ENCODE measurements at places on chromosomes 1 and 21. TPM values are rescaled to one million over a fixed set of nuclear protein-coding genes. Genes with fewer than 3 reads are reported as not detected.

FAM72C gene
- total RNA-seq: 1.7 TPM

GJA9 gene
- 0.48 TPM for total RNA-seq

GRCh38 chr1:54483875-54484437 lies 64.1 kb upstream of the ACOT11 start:
- H3K4me1 ChIP-seq: peaks cover 5% of the 10 kb centered on the region
- DNase-seq: no peak
- no peak overlapping the region for H3K4me3 ChIP-seq
- no peaks in the 10 kb centered on the region for H3K36me3 ChIP-seq
- H3K27ac ChIP-seq: no peak overlapping the region

DNA sequence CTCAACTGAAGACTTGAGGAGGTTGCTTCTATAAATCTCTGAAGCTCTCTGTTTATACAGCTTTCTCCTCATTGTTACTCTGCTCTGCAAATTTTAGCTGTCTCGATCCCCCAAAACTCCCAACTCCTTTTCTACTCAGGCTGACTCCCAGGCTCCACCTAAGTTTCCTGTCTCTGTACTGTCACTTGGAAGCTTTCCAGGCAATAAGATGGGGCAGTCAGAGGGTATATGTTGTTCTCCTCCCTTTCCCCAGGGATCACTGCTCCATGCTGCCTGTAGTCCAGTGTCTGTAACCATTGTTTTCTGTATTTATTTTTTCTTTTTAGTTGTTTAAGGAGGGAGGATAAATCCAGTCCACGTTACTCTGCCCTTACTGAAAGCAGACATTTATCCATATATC lies 13.4 kb downstream of the TSNAX start:
- H3K27ac ChIP-seq: no peak overlapping the region
- H3K4me1 ChIP-seq: no peaks in the 10 kb centered on the region
- no peaks in the 10 kb centered on the region for H3K27me3 ChIP-seq
- peaks cover 30% of the 10 kb centered on the region for H3K36me3 ChIP-seq
- H3K4me3 ChIP-seq: no peak overlapping the region
- DNase-seq: no peak

DNA sequence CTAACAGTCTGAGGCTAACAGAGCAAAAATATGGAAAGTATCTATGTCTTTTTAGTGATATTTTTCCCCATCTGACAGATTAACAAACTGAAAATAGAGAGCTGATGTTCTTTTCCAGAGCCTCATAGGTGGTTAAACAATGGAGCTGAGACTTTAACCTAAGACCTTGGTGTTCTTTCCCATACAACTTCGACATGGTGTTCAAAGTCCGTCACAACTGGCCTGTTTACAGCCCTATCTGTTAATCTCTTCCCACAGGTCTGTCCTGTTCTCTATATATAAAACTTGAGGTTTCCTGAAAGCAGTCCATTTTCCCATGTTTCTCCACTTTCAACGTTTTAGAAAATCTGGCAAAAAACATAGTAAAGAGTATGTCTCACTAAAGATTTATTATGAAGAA lies 395.7 kb downstream of the BRINP2 start:
- H3K36me3 ChIP-seq: no peaks in the 10 kb centered on the region
- H3K27ac ChIP-seq: no peak overlapping the region
- no peak overlapping the region for H3K4me3 ChIP-seq
- no peaks in the 10 kb centered on the region for H3K27me3 ChIP-seq
- no peak for DNase-seq

- no peaks in the 10 kb centered on the region for H3K4me1 ChIP-seq
- DNase-seq: peak; percentile 37
- no peaks in the 10 kb centered on the region for H3K36me3 ChIP-seq
- no peak overlapping the region for H3K27ac ChIP-seq
These were observed 189.1 kb downstream of the KAZN start for GRCh38 chr1:14787604-14788003.

DNA sequence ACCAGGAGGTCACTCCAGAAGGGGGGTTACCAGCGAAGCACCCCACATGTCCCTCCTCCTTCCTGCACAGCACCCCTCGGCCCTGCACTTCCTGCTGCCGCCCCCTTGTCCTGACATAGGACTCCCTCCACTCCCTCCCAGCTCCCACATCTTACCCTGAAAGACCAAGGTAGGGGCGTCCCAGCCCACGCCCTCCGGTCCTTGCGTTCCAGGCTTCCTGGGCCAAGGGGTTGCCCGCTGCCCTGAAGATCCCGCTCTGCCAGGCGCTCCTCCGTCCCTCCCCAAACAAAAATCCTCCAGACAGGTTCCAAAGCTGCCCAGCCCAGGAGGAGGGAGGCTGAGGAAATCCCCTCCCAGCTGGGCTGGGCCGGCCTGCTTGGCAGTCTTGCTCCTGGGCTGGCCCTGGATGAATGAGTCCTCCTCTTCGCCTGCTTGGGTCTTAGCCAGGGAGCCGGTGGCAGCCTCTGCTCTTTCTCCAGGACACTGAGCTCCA lies at the start of gene RHBDL2:
Gene RHBDL2, minus strand, starts transcription at position 304 of the 493 bp plus-strand sequence. CDS start 22,618 bp downstream, outside the sequence.
- peaks cover 5% of the 10 kb centered on the region for H3K4me1 ChIP-seq
- H3K36me3 ChIP-seq: no peaks in the 10 kb centered on the region
- peak; percentile 71 for DNase-seq
- no peak within 1 kb of the TSS for H3K27ac ChIP-seq
- H3K27me3 ChIP-seq: no peaks in the 10 kb centered on the region

Measured in PC-9 (cell line).